Right ventricle myocardium inferior (tissue), 1 donor: ENCODE measurements at places on chromosomes 12 and 14. TPM values are rescaled to one million over a fixed set of nuclear protein-coding genes. Genes with fewer than 3 reads are reported as not detected.

Gene RAB5B
- total RNA-seq: 113 TPM

Gene GLIPR1L1
- total RNA-seq: not detected

Gene LIN7A
- 13.7 TPM for total RNA-seq

Gene GALNT6
- total RNA-seq: 1.7 TPM

Gene PTCSC3
- total RNA-seq: not detected

Gene AMN
- total RNA-seq: 0.14 TPM

- no peak for DNase-seq
Observed at GRCh38 chr12:51160814-51161459, 12.0 kb downstream of the TFCP2 start.

DNA sequence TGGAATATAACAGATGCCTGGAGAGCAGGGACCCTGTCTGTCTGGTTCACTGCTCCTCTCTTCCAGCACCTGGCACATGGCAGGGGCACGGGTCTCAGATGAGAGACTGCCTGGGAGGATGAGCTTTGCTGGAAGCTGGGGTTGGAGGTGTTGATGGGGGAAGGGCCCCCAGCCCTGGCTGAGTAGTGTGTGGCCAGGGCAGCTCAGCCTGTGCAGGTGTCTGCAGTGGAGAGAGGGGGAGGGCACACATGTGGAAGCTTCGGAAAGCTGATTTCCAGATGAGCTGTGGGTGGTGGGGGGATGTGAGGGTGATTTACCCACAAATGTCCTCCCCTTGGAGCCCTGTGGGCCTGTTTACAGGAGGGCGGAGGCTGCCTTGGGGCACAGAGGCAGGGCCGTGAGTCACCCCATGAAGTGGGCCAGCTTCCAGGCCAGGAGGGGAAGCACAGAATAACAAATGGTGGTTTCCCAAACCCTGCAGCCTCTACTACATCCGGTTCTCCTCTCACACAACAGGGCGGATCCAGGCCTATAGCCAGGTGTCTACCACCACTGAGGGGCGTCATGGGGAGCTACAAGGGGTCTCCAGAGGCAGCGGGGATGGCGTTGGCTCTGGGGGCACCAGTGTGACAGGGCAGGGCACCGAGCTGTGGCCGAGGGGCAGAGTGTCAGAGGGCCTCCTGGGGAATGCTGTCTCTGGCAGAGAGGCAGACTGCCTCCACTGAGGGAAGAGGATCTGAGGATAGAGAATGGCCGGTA lies 11.0 kb downstream of the KRT7 start:
- peak; percentile 80 for DNase-seq

DNA sequence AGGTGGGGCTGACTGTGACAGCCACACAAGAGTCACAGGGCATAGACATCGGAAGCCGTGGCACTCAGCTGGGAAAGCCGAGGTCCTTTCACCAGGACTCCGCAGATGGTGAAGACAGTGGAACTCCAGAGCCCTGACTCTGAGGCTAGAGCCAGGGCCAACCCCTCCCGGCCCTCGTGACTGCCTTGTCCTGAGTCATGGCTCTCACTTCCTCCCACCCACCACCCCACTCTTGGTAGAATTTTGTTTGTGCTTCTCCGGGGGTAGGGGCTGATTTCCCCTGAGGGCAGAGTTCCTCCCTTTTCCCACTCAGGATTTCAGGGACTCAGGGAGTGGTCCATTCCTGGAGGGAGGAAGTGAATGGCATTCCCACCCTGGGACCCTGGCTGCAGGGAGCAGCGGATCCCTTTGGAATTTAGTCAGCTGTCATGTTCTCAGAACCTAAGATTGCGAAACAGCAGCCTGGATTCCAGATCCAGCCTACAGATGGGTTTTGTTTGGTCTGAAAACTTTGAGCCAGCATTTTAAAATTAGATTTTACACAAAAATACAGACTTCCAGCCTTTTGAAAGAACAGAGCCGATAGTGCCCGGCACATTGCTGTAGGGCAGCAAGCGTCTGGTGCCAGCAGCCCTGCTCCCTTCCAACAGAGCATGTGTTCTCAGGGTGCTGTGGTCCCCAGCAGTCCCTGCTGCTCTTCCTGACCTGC lies 50.7 kb downstream of the TPCN1 start:
- DNase-seq: peak; percentile 87

GRCh38 chr12:12267742-12268200 lies 927 bp upstream of the LRP6 start:
- DNase-seq: no peak

GRCh38 chr12:98594050-98594835 lies 757 bp downstream of the SLC25A3 start:
- DNase-seq: peak; percentile 78

- no peak for DNase-seq
Observed at GRCh38 chr12:89154743-89155499, 197.4 kb downstream of the DUSP6 start.

- DNase-seq: no peak
Observed at GRCh38 chr14:69048456-69048855, 69.4 kb upstream of the ACTN1 start.

- DNase-seq: no peak
Observed at GRCh38 chr14:73773441-73774240, 59.5 kb upstream of the PNMA1 start.

GRCh38 chr12:12398026-12398859 lies 41.4 kb downstream of the BORCS5 start:
- peak; percentile 70 for DNase-seq

- no peak for DNase-seq
Observed at GRCh38 chr12:116116650-116117424, 160.7 kb downstream of the MED13L start.

DNA sequence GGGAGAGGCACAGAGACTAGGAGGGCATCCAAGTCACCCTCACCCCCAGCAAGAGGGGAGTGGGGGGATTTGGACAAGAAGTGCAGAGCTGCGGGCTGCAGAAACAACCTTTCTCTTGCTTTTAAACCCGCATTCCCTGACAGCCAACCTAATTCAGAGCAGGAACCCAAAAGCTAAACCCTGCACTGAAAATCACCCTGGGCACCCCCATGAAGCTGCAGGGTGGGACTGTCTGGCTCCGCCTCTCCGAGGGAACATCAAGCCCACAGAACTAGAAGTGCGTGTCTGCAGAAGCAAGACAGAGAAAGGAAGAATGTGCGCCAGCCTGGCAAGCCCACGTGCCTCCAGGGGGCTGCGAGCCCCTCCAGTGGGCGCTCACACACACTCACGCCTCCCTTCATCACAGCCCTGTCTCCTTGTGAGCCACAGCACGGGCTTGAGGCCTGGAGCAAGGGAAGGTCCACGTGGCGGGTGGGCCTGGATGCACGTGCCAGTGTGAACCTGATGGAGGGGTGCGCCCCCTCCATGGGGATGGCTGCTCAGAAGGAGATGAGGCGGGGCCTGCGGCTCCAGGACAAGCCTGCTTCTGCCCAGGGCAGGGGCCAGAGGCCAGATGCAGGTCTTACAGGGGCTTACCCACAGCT lies 27.8 kb upstream of the PNMA1 start:
- peak; percentile 68 for DNase-seq

DNA sequence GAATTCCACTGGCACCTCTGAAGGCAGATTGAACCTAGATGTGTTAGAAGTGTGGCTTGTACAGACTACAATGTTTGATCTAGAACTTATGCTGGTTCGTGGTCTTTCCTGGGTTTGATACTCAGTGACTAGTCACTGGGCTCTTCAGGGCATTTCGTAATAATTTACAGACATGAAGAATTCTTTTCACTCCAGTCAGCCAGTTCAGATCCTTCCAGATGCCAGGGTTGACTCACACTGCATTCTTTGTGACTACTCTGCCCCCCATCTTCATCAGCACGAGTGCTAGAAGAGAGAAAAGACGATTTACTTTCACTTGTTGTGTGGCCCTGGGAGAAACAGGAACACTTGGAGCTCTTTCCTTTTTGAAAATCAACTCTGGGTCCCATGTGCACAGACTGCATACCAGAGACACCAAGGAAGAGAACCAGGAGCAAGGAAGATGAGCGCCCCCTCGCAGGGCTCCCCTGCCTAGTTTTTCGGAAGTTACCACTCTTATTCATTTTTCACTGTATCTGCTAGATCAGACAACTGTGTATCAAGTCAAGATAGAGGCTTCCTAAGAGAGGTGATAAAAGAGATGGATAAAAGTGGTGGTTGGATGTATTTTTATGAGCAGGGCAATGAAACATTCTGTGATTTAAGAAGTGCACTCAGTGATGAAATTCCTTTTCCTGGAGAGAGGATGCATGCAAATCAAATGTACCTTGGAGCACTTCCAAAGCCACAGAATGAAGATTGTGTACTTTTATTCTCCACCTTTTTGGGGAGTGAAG lies 33.5 kb upstream of the EVL start:
- DNase-seq: no peak

- no peak for DNase-seq
Observed at GRCh38 chr12:112878488-112878887, 28.3 kb upstream of the OAS1 start.

DNA sequence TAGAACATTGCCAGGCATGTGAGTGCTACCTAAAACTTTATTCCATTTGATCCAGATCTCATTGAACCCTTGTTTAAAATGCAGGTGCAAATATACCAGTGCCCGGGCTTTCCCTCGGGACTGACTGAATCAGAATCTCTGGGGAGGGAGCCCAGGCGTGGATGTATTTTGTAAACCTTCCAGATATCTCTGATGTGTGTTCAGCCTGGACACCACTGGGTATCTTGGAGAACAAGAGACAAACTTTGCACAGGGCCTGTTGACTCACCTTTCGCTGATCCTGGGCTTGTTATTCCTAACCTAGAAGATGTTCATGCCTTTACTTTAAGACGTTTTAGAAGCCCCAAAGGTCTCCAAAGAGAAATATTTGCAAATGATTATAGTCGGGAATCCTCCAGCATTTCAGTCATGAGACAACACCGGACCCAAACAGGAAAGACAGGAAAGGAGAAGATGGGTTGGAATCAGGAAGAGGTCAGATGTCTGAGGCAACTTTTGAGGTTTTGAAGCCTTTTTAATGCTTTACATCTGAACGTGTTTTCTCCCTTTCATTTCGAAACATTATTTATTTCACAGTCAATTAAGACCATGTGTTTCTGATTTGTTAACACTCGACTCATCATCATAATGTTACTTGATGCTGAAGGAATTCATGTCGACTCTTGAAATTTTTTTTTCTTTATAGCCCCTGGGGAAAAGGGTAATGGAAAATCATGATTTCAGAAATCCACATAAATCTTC lies 118.6 kb downstream of the PLXNC1 start:
- DNase-seq: peak; percentile 50

DNA sequence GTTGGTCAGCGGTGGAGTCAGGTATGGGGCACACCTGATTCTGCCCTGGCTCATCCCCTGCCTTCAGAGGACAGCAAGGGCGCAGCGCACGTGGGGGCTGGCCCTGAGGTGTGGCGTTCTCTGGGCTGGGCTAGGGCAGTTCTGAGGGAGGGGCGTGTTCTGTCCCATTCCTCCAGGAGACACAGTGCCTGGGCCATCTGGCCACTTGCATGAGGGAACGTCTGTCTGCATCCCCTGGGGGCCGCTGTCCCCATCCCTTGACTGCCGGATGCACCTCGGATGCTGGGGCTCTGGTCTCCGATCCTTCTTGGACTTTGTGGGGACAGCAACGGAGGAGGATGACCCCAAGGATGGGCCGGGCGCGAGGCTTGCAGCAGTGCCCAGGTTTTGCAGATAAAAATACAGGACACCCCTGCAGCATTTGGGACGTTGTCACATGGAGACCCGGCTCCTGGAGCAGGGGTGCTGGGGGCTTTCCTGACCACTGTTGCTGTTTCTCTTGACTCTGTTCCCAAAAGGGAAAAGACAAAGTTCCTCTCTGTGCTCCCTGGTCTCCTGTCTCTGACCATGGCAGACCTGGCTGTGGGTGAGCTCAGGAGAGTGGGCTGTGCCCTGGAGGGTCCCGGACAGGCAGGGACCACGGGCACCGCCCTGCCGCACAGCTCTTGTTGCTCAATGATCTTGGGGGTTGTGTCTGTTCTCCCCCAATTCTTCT lies 6.9 kb downstream of the MTA1 start:
- DNase-seq: no peak

DNA sequence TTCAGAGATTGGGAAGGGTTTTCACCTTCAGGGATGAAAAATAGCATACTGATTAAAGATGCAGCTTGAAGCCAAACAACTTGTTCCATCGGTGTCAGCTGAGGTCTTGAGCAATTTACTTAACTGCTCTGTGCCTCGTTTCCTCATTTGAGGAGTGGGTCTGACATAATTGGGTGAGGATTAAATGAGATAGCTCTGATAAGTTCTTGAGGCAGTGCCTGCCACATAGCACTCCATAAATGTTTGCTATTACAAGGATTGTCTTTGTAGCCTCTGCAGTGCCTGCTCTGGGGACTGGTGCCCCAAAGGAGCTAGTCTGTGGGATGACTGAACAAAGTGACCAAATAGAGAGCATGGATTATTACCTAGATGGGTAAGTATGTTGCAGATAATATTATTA lies 50.6 kb downstream of the ATP23 start:
- DNase-seq: no peak

DNA sequence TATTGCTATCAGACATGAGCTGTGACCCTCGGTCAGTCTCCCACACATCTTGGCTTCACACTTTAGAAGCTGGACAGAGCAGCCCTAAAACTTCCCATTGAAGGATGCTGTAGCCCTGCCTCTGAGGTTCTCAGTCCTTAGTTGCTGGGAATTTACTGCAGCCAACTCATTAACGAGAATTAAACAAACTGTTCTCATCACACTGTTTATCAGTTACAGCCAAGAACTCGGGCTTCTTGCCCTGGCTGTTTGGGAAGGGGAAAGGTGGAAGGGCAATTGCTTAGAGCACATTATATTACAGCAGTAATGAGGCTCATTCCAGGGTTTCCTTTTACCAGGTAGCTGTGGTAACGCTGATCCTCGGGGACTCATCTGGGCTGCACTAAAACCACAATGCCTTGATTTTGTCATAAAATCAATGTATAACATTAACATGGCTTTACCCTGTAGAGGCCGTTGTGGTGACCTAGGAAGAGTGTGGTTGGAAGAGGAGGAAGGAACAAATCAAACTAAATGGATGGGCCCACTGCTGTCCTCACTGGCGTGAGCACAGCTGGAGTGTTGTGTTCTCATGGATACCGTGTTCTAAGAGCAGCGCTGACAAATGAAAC lies 87.1 kb downstream of the GPR135 start:
- DNase-seq: no peak
